Activated naive CD4-positive, alpha-beta T cell treated with anti-CD3 and anti-CD28 coated beads for 36 hours (primary cell): ENCODE measurements at places on chromosomes 11 and 22. TPM values are rescaled to one million over a fixed set of nuclear protein-coding genes. Genes with fewer than 3 reads are reported as not detected.

OR51E2 gene
- not detected for total RNA-seq

DNA sequence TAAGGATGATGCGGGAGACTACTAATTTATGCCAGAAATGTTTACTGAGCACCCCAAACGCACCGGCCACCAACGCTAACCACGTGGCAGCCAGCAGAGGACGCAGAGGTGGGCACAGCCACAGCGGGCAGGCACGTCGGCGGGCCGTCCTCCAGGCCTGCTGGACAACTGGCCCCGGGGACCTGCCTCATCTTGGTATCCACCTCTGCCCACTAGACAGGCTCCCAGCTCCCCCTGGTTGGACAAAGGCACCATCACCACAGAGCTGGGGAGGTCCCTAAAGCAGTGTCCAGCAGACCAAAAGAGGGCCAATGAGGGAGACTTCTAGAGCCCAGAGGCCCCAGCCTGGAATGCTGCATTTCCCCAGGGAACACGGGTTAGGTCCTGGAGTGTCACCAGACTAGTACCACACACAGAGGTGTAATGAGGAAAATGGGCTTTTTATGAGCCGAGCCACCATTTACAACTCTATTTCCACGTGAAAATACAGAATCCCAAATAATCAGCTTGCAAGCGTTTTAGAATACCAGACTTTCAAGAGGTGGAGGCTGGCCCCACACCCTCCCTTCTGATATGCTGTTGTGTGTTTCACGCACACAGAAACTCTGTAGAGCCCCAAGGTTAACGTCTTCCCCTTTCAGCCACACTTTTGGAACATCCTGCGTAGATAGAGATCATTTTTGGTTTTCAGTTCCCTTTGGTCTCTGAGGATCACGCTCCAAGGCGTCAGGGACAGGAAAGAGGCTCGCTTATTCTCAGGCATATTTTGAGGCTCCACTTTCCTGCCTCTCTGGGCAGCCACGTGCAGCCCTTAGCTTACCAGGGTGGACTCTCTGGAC is 23.7 kb upstream of the BID start:
- no peak for DNase-seq

- no peak for DNase-seq
These were observed 71.7 kb downstream of the RPS6KA4 start for GRCh38 chr11:64430645-64431044.

DNA sequence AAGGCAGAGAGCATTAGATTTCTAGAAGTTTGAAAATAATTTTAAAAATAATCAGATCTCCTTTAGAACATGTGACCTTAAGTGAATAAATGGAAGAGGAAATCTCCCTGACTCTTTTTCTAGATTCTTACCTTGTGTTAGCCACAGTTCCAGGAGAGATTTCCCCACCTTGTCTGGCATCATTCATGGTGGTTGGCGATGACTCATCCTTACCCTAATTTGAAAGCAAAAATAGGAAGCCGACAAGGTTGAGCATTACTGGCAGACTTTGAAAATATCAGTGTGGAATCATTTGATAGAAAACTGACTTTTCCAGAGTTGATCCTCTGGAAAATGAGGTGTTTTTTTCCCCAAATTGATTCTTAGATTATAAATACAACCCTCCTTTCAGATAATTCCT is 48.1 kb downstream of the CNTN5 start:
- no peak for DNase-seq

TTLL12 gene
- 64.6 TPM for total RNA-seq

OR51I1 gene
- not detected for total RNA-seq

DNA sequence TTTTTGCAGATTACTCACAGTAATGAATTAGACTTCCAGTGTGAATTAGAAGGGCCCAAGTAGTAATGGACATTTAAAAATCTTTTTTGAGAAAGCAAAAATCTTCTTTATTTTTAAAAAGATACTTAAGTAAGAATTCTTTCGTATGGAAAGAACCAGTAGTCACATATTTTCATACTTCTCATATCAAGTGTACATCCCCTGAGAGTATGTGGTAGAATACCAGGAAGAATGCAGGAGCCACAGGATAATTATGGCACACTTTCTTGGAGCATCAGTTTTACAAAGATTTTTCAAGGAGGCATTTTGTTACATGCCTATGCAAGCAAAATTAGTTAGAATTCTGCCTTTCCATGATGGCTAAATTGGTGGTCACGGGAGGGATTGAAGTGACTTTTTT is 28.1 kb downstream of the POLD3 start:
- DNase-seq: no peak

GRCh38 chr11:25758145-25758661 is 573.7 kb upstream of the ANO3 start:
- DNase-seq: no peak

GRCh38 chr22:49323751-49324415 is 503.8 kb downstream of the BRD1 start:
- no peak for DNase-seq

- DNase-seq: no peak
These were observed 32.5 kb downstream of the PAK1 start for GRCh38 chr11:77441426-77441825.

GRCh38 chr11:123125169-123125568 is 63.2 kb upstream of the HSPA8 start:
- DNase-seq: no peak

DNA sequence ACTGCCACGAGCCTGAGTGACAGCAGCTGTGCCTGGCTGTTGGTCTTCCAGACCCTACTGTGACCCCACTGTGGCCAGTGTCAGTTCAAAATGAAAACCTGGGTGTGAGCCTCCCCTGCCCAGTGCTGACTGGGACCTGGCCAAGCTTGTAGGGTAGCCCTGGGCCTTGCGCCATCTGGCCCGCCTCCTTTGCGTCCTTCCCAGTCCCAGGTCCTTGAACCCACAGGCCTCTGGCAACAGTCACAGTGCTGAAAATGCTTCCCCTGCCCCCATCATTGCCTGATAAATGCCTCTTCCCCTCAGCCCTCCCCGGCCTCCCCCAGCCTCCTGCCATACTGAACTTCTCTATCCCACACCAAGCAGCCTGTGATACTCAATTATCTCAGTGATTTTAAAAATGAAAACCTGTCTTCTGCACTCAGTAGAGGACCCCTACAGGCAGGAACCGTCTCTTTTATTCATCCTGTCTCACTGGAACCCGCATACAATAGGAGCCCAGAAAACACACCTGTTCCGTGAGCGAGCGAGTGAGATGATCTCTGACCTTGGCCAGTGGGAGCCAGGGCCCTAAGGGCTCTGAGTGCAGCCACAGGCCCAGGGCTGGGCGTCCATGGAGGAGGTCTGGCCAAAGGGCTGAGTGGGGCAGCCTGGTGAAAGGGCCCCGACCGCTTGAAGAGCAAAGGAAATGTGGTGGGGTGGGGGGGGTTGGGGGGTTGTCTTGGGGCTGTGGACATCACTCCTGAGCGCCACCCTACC is 49.7 kb upstream of the TTLL12 start:
- DNase-seq: no peak

GRCh38 chr11:8733852-8734251 is 51.3 kb downstream of the RPL27A start:
- DNase-seq: no peak

- no peak for DNase-seq
These were observed 89.4 kb downstream of the LDLRAD3 start for GRCh38 chr11:36033082-36033751.

- DNase-seq: no peak
These were observed 50.5 kb upstream of the FDX1 start for GRCh38 chr11:110379261-110379660.

GRCh38 chr22:25621986-25622385 is 57.5 kb downstream of the GRK3 start:
- DNase-seq: no peak

DNA sequence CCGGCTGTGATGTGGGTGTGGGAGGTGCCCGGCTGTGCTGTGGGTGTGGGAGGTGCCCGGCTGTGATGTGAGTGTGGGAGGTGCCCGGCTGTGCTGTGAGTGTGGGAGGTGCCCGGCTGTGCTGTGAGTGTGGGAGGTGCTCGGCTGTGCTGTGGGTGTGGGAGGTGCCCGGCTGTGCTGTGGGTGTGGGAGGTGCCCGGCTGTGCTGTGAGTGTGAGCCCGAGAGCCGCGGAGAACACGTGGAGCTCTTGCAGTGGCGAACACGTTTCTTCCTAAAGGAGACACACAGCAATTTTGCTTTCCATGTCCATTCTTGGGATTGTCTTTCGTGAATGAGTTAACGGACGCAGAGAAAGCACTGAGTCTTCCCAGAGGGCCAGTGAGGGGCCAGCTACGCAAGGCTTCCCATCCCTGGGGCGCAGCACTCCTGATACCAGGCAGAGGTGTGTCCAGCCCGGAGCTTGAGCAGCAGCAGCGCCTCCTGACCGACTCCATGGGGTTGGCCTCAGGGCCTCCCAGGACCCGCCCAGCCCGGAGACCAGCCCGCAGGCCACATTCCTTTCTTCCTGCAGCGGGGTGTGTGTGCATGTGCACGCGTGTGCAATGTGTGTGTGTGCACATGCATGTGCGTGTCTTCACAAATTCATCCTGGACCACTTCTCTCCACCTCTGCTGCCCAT is 245.0 kb upstream of the B3GAT1 start:
- no peak for DNase-seq

TMEM25 gene
- 13.3 TPM for total RNA-seq

CDC45 gene
- total RNA-seq: 91.7 TPM

GRCh38 chr11:61718046-61718531 is 34.3 kb upstream of the MYRF start:
- DNase-seq: no peak

DNA sequence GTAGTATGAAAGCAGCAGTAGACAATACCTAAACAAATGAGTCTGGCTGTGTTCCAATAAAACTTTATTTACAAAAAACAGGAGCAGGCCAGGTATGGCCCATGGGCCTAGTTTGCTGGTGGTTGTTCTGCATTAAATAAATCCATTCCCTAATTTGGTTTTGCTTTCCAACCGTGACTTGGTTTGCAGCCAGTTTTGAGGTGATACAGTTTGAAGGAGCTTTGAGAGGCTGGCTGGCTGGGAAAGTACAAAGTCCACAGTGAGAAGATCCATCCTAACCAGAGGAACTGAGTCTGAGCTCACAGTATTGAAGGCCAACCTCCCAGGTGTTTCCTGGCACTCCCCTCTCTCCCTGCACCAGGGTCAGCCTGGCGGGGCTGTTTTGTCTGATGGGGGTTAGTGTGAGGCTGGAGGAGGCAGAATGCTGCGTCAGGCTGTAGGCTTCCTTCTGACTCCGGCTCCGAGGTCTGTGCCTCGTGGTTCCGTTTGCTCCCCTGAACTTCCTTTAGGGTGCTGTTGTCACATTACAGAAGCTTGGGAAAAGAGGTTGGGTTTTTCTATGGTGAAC is 129.5 kb downstream of the MICAL2 start:
- no peak for DNase-seq

GAB4 gene
- total RNA-seq: not detected

DNA sequence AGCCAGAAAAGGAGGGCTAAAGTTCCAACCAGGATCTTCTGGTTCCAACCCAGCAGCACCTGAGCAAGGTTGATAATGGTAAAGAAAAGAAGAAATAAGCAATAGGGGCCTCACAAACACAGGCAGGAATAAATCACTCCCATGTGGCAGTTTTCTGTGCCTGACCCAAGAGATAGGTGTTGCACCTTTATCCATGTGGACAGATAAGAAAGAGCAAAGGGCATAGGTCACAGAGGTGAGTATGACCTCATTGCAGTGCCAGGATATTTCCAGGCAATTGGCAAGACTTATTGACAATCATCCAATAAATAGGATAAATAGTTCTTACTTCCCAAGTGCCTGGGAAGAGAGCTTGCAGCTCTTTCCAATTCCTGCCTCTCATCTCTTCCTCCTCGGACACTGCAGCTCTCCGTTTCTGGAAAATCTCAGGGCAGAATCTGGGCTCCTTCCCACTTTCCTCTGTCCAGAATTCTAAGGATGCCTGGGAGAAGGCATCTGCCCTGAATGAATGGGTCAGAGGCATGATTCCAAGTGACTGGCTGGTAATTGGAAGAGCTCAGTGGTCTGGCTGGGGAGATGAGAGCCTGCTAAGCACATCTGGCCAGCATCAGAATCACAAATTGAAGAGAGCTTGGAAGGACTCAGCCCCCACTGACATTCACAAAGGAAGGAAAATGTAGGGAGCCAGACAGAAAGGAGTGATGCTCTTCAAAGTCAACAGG is 14.5 kb upstream of the LRRC55 start:
- DNase-seq: no peak

DNA sequence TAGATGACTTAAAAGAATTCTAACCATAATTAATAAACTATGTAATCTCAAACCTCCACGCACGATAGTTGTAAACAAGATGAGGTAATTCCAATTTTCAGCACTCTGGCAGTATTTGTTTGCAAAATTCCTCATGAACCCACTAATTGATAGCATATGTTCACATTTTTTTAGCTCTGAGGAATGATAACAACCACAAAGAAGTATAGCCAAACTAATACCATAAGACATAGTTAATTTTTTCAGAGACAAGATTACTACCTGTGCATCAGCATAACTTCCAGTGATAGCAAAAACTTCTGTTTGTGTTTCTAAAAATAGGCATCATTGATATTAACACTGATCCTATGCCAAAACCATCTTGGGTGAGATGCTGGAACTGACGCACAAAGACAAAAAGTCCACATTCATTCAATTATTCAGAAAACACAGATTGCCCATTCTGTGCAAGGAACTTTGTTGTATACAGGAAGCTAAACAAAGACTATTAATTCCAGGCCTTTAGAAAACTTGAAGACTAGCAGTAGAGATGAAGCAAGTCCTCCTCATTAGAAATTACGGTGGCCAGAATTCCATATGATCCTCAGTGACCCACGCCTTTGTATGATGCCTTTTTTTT is 57.7 kb downstream of the PDGFD start:
- DNase-seq: no peak

- no peak for DNase-seq
These were observed 11.4 kb downstream of the UCP2 start for GRCh38 chr11:73971175-73971719.

SRPRA gene
- total RNA-seq: 142 TPM

- no peak for DNase-seq
These were observed 1.1 kb downstream of the TIMM10B start for GRCh38 chr11:6482441-6482840.

GRCh38 chr11:14742849-14743559 is 99.4 kb downstream of the PDE3B start:
- peak; percentile 56 for DNase-seq

DNA sequence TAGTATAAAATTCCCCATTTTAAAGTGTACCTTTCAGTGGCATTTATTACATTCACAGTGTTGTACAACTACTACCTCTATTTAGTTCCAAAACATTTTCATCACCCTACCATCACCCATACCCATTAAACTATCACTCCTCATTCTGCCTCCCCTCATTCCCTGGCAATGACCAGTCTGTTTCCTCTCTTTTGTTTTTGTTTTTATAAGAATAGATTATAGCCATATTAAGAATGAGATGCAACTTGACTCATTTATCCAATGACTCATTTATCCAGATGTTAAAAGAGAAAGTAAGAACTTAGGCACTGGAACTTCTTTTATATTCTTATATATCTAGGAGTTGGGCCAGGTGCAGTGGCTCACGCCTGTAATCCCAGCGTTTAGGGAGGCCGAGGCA is 156.3 kb downstream of the FAT3 start:
- no peak for DNase-seq

DNA sequence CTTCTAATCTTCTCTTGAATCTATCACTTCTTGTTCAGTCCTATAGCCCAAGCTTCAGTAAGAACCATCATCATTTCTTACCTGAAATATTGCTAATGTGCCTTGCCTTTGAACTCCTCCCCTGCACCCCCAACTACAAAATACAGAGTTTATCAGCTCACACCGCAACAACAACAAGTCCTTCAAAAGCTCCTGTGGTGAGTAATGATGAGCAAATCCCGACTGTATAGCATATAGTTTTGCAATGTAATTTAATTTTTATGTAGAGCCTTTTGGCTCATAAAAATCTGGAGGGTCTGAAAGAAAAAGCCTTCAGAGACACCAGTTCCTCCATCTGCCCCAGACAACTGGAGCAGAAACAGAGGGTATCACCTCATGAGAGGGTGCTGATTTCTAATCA is 124.7 kb downstream of the ARHGAP32 start:
- DNase-seq: no peak
